ENCODE measurements at places on chromosomes 6 and 20.

DNA sequence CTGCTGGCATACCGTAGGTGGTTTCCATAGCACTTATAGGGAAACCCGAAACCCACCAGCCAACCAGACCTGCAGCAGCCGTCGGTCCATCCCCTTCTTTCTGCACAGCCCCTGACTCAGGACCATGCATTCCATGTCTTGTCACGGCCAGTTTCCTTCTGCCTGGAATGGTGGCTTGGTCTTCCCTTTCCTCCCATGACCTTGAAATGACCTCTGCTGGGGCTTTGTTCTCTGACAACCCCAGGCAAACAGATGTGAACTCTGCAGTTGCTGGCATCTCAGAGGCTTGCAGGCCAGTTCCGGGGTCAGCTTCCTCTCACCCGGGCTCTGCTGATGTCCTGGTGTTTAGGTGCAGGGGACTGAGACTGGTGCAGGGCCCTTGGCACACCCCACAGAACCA is 250.8 kb downstream of the SMOC2 start:
- no peak for DNase-seq

DNA sequence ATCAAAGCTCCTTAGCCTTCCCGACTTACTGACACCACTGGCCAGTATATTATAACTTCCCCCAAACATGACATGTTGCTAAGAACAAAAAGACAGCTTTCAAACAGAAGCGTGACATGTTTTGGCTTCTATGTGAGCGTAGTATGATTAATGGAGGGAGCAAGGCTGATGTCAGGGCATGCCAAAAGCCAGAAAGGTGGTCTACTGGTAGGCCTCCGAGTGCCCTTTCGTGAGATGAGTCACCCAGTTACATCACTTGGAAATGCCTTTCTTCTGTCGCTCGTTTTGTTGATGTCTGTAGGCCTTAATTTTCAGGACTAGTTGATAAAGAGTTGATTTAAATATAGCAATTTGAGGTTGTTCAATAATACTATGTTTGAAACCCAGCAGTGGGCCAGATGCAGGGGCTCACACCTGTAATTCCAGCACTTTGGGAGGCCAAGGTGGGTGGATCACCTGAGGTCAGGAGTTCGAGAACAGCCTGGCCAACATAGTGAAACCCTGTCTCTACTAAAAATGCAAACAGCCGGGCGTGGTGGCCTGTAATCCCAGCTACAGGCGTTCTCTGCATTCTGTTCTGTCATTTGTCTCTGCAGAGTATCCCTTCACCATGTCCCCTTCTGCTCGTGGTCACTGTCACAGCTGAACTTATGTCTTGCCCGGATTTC is 53.3 kb downstream of the CNKSR3 start:
- no peak for DNase-seq

GRCh38 chr6:21590346-21590745 is 3.2 kb upstream of the SOX4 start:
- no peak for DNase-seq

DNA sequence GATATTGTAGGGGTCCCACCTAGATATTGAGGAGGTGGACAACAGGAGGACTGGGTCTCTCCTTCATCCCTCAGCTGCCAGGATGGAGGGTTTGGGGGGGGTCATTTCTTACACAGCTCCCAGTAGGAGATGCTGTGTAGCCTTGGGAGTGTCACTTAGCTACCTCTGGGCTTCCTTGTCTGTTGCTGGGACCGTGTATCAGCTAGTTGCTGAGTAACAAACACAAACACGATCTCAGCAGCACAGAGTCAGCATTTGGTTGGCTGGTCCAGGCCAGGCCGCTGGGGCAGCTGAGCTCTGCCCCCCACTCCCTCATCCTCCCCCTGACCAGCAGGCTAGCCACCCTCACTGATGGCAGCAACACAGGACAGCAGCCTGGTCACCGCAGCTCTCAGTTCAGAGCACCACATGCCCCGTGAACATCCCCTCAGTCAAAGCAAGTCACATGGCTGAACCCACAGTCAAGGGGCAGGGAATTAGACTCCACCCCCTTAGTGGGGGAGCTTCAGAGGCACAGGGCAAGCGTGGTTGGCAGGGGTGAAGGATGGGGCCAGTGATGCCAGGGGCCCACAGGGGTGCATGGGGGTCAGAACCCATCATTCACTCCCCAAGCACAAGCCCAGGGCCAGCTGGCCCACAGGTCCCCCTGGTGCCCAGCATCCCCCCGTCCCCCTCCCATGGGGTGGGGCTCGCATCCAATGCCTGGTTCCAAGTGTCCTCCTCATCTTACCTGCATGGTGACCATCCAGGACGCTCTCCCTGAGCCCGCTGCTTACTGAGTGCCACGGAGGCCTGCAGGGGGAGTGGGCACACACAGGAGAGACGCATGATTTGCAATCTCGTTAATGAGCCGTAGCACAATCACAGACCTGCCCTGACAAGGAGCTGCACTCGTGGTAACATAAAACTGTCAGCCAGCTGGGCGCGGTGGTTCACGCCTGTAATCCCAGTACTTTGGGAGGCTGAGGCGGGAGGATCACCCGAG is 112.4 kb downstream of the TAF4 start:
- DNase-seq = no peak

- no peak for DNase-seq
Measured at GRCh38 chr20:21523281-21523868, 9.5 kb upstream of the NKX2-2 start.

GRCh38 chr6:120355822-120356221 is 978.5 kb downstream of the TBC1D32 start:
- DNase-seq = peak; percentile 55

GRCh38 chr6:169495601-169496000 is 206.2 kb downstream of the WDR27 start:
- DNase-seq = peak; percentile 32

GRCh38 chr20:4978050-4978918 is 23.0 kb downstream of the SLC23A2 start:
- DNase-seq = no peak

DNA sequence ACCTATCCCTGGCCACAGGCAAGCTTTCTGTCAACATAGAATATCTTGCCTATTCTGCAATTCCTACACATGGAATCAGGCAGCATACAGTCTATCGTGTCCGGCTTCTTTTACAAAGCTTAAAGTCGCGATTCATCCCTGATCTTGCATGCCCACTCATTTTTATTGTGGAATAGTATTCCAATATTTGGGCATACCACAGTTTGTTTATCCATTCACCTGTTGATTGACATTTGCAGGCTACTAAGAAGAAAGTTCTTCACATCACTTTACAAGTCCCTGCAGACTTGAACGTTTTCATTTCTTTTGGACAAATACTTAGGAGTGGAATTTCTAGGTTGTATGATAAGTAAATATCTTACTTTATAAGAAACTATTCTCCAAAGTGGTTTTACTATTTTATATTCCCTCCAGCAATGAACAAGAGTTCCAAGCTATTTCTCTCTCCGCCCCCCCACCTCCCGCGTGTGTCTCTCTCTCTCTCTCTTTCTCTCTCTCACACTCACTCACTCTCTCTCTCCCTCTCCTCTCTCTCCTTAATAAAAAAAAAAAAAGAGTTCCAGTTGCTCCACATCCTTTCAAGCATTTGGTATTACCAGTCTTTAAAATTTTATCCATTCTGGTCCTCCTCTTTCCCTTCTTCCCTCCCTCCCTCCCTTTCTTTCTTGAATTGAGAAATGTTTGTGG is 1.1 kb upstream of the PLCB1 start:
- DNase-seq = no peak

GRCh38 chr6:166675736-166676135 is 48.7 kb upstream of the RPS6KA2 start:
- DNase-seq = no peak

DNA sequence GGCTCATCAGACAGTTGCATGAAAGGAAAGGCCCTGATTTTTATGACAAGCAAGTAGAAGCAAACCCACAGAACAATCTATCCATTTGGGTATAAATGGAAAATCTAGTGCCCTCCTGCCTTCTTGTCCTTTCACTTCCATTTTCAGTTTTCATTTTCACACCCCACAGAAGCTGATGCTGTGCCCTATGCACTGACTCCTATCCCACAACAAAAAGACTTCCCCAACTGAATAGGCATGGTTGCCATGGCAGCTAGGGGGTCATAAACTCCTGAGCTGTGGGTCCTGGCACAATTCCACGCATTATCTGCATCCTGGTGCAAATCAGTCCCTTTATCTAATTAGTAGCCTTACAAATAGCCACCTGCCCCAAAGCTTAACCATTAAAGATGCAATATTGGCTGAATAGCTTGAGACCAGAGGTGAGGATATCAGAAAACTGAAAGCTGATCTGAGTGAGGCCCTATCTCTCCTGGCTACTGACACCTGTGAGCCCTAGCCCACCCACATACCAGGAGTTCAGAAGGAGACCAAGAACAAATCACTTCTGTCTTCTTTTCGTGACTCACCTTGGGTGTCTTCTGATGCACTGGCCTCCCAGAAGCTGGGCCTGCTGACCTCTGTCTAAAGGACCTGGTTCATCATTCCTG is 34.9 kb upstream of the HEY2 start:
- DNase-seq = no peak

DNA sequence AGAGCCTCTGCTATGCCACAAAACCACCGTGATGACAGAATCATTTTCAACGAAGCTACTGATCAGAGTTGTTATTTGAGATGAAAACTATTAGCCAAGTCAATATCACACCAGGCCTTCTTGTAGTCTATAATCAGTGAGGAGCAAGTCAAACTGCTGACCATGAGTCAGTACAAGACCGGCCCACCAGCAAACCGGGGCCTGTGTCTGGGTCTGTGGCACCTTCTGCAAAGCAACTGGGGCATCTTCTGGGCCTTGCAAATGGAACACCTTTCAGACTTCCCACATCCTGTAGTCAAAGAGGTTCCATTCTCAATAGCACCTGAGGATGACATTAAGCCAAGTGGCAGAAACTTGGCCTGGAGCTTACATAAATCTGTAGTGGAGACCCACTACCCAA is 38.5 kb downstream of the CPXM1 start:
- no peak for DNase-seq

- DNase-seq = peak; percentile 75
Measured at GRCh38 chr20:46970937-46971630, 76.4 kb downstream of the EYA2 start.

DNA sequence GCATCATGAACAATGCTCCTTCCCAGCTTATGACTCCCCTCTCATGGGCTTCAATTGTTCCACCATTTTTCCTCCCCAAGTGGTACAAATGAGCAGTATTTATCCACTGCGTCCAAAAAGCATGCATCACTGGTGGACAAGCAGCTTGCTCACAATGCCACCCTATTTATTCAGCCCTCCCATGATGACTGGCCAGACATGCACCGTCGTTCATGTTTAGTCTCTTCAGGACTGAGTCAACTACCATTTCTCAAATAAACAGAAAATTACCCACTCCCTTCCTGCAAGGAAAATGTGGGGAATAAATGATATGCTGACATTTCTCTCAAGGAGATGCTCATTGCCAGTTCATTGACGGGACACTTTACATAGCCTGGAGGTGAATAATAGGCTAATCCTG is 300.4 kb downstream of the C6orf118 start:
- DNase-seq = no peak

GRCh38 chr6:140602431-140603248 is 1228.2 kb upstream of the CITED2 start:
- DNase-seq = no peak

DNA sequence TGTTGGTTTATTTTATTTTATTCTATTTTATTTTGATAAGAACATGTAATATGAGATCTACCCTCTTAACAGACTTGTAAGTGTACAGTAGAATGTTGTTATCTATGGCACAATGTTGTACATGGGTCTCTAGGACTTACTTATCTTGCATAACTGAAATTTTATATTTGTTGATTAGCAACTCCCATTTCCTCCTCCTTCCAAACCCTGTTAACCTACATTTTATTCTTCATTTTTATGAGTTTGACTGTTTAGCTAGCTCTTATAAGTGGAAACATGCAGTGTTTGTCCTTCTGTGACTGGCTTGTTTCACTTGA is 37.9 kb upstream of the BCAS1 start:
- no peak for DNase-seq

DNA sequence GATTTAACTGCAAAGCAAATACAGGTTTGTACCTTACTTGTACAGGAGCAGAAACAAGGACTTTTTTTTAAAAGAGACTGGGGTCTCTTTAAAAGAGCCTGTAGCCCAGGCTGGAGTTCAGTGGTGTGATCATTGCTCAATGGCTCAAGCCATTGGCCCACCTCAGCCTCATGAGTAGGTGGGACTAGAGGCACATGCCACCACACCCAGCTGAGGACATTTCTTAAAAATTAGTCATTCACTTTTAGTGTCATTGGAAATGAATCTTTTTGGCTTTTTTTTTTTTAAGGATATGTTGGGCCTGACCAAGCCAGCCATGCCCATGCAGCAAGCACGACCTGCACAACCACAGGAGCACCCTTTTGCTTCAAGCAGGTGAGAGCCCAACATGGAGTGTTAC is 16.9 kb downstream of the SEC23B start:
- peak; percentile 80 for DNase-seq

- no peak for DNase-seq
Measured at GRCh38 chr6:36352477-36353157, 15.9 kb upstream of the BNIP5 start.

GRCh38 chr6:158939255-158940159 is 60.5 kb downstream of the RSPH3 start:
- DNase-seq = no peak

DNA sequence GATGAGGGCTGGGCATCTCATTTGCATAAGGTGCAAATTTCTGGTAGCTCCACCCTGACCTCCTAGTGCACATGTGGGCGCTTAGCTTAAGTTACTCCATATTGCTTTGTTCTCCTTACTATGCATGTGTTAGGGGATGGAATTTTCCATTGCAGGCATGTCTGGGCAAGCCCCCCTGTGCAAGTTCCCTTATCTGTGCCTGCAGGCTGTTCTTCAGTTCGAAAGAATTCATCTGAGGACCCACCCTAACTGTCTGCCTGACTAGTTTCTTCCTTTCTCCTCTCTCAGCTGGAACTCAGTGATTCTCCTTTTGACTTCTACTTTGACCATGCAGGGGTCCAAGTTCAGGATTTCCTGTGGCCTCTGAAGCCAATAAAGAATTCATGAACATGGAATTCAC is 30.2 kb downstream of the CCDC170 start:
- no peak for DNase-seq

DNA sequence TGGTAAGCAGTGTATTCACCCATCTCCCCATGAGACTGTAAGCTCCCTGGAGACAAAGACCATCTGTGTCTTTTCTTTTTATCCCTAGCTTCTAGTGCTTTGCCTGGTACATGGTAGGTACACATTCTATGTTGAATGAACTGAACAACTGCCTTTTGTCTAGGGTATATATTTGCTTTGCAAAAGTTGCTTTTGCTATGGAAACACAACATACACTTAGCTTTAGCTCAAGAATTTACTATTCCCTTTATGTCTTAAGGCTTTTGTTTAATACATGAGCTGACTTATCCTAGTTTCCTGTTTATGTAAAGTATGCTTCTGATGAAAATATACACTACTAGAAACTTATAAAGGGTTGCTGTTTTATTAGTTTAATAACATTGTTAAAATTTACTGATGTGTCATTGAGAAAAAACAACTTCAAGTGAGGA is 198.2 kb downstream of the PRL start:
- DNase-seq = no peak

DNA sequence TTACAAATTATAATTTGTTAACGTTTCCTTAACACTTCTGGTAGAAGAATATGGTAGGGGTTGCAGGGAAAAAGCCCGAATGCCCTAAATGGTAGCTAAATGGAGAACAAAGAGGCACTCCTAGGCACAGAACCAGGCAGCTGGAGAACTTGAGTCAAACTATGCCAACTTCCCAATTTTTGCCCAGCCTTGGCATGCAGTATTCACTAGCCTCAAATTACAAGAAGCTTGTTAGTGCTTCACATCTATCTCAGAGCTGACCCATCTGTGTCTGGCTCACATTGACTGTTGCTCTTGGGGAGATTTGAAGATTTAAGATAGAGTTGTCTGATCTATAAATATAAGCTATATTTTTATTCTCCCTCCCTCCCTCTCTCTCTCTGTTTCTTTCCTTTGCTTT is 19.4 kb upstream of the LRFN2 start:
- DNase-seq = no peak

Measured in HS-5 (cell line).